ENCODE measurements at places on chromosomes 1 and 21.

DNA sequence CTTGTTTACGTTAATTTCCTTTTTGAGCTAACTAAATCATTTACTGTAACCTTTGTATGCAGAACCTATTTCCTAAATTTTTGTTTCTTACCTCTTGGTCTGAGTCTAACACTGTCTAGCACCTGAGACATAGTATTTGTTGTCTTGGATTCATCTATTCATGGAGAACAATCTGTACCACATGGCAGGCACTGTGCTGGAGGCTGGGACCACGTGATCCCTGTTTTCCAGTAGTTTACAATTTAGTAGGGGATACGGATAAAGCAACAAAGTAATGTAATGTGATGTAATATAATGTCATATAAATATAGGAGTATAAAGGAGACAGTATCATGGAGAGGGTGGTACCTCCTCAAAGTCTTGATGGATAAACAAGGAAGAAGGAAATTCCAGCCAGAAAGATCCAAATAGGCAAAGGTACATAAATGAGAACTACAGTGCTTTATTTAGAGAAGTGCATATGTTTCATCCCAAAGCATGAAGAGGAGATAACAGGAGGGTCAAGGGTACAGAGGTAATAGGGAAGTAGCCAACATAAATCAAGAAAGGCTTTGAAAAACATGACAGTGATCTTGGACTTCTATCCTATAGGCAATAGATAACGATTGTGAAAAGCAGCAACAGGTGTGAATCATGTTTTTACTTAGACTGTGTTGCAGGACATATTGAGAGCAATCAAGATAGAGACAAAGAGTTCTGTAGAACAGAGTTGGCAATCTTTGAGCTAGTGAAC is 25.9 kb upstream of the CLCA4 start:
- DNase-seq, result no peak

DNA sequence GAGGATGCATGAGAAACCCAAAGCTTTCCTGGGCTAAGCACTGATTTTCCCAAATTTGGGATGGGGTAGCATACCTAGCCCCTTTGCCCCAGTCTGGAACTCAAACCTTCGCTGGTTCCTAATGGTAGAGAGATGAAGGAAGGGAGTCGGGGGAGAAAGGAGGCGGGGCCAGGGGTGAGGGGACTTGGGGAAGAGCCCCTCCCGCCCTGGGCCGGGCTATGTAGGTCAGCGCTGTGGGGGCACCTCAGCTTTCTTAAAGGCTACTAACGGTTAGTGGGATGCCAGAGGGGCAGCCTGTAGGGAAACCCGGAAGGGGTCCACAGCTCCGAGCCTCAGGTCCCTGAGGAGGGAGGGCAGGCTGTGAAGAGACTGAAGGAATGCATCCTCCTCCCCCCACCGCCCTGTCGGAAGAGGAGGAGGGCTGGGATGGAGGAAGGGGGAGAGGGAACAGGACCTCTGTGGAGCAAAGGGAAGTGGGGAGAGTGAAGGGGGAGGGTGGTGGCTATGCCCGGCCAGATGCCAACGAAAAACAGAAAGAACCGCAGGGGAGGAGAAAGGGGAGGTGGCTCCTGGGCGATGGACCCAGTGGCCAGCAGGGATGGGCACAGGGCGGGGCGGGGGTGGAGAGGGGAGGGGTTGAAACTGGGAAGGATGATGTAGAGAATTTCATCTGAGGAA is 1.3 kb downstream of the CADM3 start:
- DNase-seq, result no peak

GRCh38 chr1:100361511-100362089 is 9.3 kb downstream of the CDC14A start:
- DNase-seq, result no peak

DNA sequence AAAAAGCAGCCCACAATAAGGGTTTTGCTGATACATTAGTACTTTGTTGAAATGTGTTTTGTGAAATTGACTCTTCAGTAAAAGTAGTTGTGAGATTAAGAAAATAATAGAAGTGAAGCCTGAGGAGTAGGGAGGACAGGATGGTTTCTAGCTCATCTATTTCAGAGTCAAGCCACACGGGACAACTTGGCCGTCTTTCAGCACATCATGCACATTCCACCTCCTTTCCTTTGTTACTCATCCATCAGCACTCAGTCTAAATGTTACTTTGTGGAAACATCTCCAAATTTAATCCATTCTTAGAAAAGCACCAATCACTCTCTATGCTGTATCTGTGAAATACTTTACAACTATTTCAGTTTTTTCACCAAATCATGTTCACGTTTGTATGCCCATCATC is 223.3 kb downstream of the FGGY start:
- no peak for DNase-seq

GRCh38 chr1:111648806-111649205 is 29.2 kb downstream of the RAP1A start:
- DNase-seq, result no peak

GRCh38 chr1:98367426-98367825 is 294.1 kb upstream of the SNX7 start:
- DNase-seq, result no peak

DNA sequence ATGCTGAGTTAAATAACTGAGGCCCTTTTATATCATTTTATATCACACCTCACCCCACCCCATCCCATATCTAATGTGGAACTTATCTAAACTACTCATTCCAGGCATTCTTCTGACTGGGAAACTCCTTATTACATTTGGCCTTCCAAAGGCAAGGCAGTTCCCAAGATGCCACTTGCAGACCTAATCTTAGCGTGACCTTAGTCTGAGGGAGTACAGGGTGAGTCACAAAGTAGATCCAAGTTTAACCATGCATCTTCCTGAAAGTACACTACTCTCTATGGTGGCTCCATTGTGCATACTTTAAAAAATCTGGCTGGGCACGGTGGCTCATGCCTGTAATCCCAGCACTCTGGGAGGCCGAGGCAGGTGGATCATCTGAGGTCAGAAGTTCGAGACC is 353.6 kb upstream of the C1orf87 start:
- DNase-seq, result no peak

- DNase-seq, result peak; percentile 47
Measured at GRCh38 chr1:153566414-153567371, 1.0 kb upstream of the S100A2 start.

GRCh38 chr1:61190618-61191432 is 108.5 kb downstream of the NFIA start:
- DNase-seq, result no peak

DNA sequence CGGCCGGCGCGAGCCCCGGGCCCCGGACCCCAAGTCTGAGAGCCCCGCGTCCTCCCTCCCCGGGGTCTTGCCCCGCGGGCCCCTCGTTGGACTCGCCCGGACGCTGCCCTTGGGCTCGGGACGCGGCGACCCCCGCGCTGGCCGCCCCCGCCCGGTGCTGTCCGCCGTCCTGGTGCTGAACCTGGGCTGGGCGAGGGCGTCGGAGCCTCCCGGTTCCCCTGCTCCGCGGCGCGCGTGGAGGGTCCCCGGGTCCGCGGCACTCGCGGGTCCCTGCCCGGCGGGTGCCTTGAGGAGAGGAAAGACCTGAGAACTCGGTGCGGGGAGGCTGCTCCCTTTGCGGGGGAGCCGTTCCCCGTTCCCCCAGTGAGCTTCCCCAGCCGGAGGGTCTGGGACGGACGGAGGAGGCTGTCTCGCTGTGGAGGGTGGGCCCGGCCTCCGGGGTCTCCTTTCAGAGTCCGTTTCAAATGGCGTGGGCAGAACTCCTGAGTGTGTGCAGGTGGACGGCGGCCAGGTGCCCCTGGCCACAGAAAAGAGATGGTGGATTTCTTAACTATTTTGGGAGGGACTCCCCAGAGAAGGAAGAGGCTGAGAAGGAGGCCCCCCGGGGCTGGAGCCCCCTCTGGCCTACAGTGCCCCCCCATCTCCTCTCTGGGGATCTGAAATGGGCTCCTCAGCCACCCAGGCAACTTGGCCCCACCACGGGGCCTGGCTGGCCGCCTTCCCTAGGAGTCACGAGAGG is 595 bp downstream of the GABRD start:
- DNase-seq, result no peak

GRCh38 chr1:198676253-198676652 is 37.4 kb downstream of the PTPRC start:
- DNase-seq, result no peak

GRCh38 chr1:11990303-11991032 is 10.2 kb downstream of the MFN2 start:
- no peak for DNase-seq

GRCh38 chr1:165856606-165857005 is 29.2 kb downstream of the UCK2 start:
- no peak for DNase-seq

DNA sequence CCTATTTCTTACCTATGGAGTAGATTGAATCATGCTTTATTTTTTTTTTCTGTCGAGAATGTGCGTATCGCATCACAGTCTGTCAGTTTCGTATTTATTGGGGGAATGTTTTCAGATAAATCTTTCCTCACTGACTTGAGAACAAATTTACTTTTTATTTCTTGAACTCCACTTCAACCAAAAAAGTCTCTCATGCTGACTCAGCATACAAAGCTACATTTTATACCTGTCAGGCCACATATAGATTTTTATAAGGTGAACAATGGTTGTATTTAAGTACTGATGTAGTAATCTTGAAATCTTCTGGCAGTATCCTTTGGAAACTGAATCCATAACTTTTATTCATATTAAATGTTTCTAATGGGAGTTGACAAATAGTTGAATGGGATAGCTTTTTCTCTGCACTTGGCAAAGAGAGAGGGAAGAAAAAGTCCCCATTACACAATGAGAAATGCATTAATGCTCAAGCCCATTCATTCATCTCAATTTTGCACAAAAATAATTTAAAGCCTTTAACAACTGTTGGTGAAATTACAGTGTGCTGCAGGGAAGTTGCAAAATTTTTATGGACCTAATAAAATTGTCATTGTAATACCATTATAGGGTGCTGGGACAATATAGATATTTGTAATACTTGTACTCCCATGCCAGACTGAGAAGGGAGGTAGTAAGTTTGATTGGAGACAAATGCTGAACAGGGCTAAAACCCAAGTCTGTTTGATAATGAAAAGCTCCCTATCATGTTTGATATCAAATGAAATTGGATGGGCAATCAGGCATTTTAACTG is 367.6 kb downstream of the HLX start:
- DNase-seq, result no peak

GRCh38 chr21:15122241-15122640 is 57.4 kb upstream of the NRIP1 start:
- DNase-seq, result no peak

DNA sequence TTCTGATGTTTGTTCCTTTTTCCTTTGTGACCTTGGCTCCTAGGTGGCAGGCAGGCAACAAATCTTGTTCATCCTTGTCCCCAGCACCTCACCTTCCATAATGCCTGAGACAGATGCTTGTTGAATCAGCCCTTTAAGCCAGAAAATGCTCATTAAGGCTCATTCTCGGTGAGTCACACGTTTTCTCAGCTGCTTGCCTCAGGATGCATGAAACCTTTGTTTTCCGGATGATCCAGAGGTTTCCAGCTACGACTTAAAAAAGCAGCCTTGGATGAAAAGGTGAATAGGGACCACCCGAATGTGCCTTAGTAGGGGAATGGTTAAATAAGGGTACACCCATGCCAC is 4.6 kb upstream of the ATP13A2 start:
- DNase-seq, result no peak

- no peak for DNase-seq
Measured at GRCh38 chr1:117003223-117003875, 1.8 kb downstream of the CD101 start.

GRCh38 chr21:25342816-25343215 is 264.5 kb downstream of the MRPL39 start:
- DNase-seq, result no peak
